Stimulated activated CD8-positive, alpha-beta memory T cell treated with anti-CD3 and anti-CD28 coated beads, Interleukin-7, amount 100 ng/mL, for 4 hours (primary cell): ENCODE measurements at places on chromosomes 4 and X.

GRCh38 chrX:2521927-2522386, 21.2 kb upstream of the DHRSX start:
- no peak for DNase-seq

GRCh38 chrX:72307646-72308051, 1.9 kb upstream of the CITED1 start:
- no peak for DNase-seq

DNA sequence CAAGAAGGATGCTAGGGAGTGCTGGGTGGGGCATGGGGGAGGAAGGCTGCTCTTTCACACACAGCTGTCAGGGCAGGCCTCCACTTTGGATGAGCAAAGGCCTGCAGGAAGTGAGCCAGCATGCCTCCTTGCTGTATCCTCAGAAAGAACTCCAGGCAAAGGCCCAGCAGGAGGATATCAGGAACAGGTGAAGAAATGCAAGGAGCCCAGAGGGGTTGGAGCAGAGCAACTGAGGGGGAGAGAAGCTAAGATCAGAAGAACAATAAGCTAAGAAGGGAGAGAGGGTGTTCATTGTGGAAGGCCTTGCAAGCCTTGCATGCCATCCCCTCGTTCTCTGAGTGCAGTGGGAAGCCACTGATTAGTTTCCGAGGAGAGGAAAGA, 115.1 kb downstream of the CAMK2D start:
- DNase-seq, result no peak

- DNase-seq, result no peak
Measured at GRCh38 chr4:36043901-36044300, 200.4 kb downstream of the ARAP2 start.

DNA sequence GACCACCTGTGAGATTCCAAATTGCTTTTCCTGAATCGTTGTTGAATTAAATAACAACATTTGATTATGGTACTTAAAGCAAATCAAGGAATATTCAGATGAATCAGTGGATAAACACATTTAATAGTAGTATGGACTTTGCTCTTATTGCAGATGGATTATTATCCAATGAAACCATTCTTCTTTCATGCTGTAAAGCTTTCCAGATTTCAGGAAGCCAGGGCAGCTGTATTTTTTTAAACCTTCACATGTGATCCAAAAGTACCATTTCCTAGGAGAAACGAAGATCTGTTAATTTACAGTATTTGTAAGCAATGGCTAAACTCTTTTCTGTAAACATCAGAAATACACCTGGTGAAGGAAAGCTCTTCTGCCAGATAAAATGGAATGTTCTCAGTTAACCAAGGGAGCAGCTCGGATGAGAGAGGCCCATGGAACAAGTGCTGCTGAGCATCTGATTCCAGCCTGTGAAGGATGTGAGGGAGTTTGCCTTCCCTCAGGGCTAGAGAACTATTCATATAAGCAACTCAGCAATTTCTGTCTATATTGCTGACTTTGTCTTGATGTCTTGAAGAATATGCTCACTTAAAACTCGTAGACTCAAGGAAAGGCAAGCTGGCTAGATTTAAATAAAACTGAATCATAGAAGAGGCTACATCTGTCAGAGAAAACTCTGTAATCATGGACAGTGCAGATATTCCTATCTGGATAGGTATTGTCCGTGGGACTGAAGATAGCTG, 94.4 kb upstream of the LIMCH1 start:
- DNase-seq, result no peak

DNA sequence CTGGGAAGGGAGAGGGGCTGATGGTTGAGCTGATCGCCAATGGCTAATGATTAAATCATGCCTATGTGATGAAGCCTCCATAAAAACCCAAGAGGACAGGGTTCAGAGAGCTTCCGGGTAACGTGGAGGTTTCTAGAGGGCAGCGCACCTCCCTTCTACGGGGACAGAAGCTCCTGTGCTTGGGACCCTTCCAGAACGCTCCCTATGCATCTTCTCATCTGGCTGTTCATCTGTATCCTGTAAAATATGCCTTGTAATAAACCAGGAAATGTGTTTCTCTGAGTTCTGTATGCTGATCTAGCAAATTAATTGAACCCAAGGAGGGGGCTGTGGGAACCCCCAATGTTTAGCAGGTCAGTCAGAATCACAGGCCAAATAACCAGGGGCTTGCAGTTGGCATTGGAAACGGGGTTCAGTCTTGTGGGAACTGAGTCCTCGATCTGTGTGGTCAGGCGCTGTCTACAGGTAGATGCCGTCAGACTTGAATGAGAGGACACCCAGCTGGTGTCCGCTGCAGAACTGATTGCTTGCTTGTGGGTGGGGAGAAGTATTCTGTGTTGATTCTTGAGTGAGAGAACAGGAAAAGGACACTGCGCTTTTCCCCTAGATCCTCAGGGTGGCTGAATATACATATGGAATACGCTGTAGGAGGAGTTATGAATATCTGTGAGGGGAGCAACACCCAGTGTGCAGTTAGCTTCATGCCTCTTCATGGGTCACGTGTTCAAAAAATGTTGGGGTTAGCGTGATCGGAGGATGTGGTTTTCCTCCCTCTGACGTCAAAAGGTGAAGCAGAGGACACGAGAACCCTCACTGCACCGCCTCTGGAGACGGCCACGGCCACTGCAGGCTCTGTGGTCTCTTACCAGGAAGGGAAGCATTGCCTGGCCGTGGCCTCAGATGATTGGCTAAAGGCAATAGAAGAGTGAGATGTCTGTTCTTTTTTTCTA, 29.2 kb downstream of the HTT-AS start:
- DNase-seq, result peak; percentile 66

DNA sequence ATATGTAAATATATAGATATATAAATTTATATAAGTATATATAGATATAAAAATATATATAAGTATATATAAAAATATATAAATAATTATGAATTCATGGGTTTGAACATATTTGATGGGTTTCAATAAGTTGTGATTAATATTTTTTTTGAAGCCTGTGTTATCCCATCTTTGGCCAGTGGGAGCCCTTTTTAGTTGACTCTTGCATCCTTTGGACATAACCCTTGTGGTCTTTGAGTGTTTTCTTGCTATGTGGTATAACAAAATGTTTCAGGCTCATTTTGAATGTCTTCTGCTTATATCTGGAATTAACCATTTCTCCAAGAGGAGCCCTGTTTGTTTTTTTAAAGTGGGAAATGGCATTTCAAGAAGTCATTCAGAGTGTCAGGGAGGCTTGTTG, 15.2 kb downstream of the SNX25 start:
- DNase-seq, result no peak

DNA sequence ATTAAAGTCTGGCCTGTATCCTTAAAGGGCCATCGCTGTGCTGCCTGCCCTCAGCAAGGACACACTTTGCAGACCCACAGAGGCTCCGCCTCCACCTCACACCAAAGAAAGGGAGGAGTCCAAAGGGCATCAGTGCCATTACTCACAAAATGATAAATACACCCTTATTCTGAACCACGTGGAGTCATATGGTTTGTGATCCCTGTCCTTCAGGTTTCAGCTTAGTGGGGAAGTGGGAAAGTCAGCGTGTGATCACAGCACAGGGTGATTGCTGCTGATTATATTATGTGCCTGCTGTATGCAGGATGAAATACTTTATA, 35.9 kb upstream of the MSANTD1 start:
- no peak for DNase-seq

DNA sequence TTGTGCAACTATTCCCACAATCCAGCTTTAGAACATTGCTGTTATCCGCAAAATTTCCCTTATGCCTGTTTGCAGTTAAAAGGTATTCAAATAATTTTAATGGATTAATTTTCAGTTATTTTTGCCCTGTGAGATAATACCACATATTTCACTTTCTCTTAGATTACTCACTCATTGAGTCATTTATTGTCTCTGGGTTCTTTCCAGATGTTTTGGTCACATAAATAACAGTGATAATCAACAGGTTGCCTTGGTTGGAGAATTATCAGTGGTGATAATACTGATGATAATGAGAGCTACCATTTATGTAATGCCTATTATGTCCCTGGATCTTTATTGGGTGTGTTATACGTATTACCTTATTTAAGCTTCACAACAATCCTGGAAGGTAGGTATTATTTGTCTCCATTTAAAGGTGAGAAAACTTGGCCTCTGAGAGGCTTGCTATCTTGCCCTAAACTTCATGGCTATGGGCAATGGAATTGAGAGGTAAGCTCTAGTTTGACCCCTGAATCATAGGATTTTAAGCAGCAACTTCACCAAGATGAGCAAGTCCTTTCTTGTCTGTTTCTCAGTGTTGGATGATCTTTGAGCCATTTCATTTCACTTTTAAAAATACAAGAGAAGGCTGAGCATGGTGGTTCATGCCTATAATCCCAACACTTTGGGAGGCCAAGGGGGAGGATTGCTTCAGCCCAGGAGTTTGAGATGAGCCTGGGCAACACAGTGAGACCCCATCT, 87.4 kb downstream of the KIT start:
- DNase-seq, result no peak

DNA sequence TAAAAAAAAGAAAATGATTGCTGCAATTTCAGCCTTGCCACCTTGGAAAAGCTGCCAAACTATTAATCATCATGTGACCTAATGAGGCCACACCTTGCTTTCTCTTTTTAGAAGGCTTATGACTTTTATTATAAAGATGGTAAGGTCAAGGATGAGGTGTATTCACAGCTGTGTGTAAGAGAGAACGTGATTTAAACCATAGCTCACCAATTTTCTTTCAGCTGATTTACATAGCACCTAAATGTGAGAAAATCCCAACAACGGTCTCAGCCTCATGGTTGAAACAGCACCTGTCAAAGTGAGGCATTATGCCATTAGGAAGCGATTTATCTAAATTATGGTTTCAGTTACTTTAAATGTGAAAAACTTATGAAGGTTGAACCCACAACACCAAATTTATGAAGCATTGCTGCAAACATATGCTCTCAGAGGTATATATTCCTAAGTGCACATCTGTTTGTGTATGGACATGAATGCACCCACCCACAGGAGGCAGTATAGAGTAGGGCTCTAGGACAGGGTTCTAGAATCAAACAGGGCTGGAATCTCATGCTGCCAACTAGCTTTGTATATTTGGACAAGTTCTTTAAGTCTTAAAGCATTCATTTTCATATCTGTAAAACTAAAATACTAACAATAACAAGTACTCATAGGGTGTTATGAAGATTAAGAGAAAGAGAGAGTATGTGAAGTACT, 40.7 kb downstream of the ANXA3 start:
- DNase-seq, result no peak

DNA sequence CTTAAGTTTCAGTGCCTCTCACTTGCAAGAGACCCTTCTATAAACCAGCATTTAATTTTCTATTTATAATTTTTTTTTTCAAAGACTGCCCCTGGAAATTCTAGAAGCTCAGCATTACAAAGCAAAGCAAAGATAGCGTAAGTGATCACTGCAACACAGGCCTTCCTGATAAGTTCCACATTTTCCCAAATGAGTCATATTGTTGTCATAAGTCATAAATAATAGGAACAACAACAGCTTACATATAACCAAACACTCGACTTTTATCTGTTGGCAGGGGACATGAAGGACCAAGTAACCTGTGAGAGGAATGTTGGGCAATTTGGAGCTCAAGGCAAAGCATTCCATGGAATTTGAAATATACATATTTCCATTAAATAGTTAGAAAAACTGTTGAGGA, 815.5 kb downstream of the DMD start:
- no peak for DNase-seq

GRCh38 chr4:86970447-86971354, 35.9 kb downstream of the AFF1 start:
- DNase-seq, result no peak

DNA sequence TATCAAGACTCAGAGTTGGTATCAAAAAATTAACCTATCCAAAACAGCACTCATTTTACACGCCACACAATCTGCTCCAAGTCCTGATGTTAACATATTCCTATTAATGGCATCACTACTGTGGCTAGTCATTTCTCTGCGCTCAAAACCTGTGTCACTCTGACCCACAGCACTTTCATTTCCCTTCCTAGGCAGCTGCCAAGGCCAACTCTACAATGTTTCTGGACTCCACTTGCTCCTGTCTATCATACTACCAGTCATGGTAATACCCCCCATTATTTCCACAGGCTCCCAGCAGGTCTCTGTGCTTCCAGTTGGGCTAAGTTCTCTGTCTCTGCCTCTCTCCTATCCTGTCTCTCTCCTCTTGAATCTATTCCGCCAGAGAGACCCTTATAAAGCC, 323.6 kb downstream of the NR3C2 start:
- no peak for DNase-seq

GRCh38 chr4:145690610-145691009, 10.7 kb downstream of the C4orf51 start:
- DNase-seq, result no peak

DNA sequence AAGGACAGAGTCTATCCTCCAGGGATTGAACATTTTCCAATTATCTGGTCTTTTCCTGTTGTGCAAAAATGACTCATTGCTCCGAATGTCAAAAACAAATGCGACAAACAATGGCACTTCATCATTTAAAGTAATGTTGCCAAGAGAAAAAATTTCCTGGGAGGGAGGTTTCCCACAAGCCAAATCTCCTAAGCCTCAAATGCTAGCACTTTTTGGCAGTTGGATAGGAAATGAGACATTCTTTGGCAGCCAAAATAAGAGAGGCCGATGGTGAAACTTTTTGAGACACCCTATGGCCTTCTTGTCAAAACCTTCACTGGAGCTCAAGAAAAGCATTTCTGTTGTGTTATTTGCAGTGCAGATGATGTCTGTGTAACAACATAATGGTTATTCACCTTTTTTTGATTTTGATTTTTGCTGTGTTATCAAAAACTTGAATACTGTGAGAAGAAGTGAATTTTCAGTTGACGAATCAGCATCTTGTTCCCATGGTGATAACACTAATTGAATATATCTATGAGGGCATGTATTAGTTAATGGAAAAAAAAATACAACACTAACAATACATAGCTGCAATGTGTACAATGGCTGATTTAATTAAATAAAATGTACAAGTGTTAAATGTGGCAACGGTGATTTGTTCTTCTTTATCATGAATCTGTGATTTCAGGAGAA, 333.8 kb downstream of the ANK2 start:
- DNase-seq, result no peak

- DNase-seq, result no peak
Measured at GRCh38 chr4:76943129-76943620, 6.4 kb upstream of the SEPTIN11 start.

GRCh38 chrX:101803451-101803850, 128.4 kb downstream of the ZMAT1 start:
- no peak for DNase-seq

DNA sequence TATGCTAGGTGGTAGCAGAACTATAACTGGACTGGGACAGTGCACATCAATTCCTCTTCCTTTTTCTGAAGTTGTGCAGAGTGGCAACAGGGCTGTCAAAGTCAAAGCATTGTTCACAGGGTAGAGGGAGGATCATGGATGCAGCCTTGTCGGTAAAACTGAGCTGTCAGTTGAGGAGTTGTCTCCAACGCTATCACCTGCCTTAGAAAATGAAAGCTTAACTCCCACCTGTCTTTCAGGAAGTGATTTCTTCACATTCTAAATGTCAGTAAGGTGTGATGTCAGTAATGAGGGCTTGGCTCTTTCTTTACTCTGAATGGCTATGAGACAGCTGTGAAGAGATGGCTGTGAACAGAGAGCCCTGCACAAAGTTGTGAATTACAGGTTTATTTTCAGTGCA, 66.4 kb upstream of the BANK1 start:
- DNase-seq, result no peak

GRCh38 chr4:138005486-138005885, 236.7 kb downstream of the SLC7A11 start:
- DNase-seq, result no peak

GRCh38 chrX:116198810-116199209, 28.3 kb downstream of the AGTR2 start:
- DNase-seq, result no peak

- no peak for DNase-seq
Measured at GRCh38 chrX:145881175-145881995, 63.8 kb downstream of the SLITRK2 start.
